Kidney (tissue), 22 donors: ENCODE measurements at places on chromosomes 6 and 20. TPM values are rescaled to one million over a fixed set of nuclear protein-coding genes. Genes with fewer than 3 reads are reported as not detected.

DNA sequence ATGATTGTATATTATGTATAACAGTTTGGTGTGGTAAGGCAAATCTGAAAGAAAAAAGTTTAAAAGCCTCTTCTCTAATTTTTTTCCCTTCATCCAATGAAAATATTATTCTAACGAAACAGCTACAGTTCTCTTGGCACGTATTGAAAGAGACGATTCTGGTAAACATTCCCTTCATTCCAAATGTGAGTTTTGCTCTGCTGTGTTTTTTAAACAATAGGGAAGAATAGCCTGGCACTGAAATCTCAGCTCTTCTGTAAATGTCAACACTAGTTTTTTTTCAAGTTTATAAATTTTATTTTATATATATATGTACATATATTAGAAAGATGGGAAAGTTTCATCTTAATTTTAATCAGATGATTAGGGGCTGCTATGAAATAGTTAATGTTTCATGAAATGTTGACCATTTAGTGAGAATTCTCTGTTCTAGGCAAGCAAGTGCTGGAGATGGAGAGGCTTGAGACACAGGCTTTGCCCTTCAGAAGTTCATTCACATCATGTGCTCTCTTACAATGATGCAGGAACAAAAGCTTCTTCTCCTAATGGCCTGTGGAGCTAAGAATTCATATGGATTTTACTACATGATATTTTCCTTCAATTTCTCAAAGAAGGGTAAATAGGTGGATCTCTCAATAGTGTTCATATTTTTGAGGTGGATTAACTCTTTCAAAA, 4.1 kb downstream of the PAQR8 start:
- no peak overlapping the region for H3K4me3 ChIP-seq
- H3K4me1 ChIP-seq = no peaks in the 10 kb centered on the region
- no peak for DNase-seq
- H3K27me3 ChIP-seq = no peaks in the 10 kb centered on the region

GRCh38 chr6:25462235-25462897, 183.2 kb downstream of the CARMIL1 start:
- no peak overlapping the region for H3K4me3 ChIP-seq
- no peaks in the 10 kb centered on the region for H3K36me3 ChIP-seq
- H3K4me1 ChIP-seq = no peaks in the 10 kb centered on the region

GRCh38 chr6:24489881-24490280, 503 bp upstream of the GPLD1 start:
- H3K4me3 ChIP-seq = no peak overlapping the region
- no peak for DNase-seq
- H3K27ac ChIP-seq = no peak overlapping the region
- no peaks in the 10 kb centered on the region for H3K36me3 ChIP-seq

DNA sequence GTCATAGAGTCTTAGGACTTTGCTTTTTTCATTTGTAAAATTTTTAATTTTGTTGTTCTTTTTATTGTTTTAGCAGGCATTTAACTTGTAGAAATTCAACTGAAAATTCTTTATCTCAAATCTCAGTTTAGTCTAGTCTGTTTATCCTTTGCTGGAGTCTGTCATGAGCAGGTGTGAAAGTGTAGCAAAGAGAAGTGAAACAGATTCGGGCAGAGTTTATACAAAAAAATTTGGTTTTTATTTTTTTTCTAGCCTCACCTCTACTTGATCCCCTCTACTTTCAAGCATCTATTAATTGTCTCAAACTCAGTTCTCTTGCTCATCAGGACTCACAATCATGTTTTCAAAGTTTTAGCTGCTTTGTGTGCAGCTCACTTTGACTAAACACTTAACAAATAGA, 655.2 kb downstream of the HDGFL1 start:
- H3K4me3 ChIP-seq = no peak overlapping the region
- H3K27me3 ChIP-seq = no peaks in the 10 kb centered on the region
- no peaks in the 10 kb centered on the region for H3K36me3 ChIP-seq
- H3K4me1 ChIP-seq = no peaks in the 10 kb centered on the region
- DNase-seq = no peak
- no peak overlapping the region for H3K27ac ChIP-seq

DEFB114 gene
- not detected for total RNA-seq

DNA sequence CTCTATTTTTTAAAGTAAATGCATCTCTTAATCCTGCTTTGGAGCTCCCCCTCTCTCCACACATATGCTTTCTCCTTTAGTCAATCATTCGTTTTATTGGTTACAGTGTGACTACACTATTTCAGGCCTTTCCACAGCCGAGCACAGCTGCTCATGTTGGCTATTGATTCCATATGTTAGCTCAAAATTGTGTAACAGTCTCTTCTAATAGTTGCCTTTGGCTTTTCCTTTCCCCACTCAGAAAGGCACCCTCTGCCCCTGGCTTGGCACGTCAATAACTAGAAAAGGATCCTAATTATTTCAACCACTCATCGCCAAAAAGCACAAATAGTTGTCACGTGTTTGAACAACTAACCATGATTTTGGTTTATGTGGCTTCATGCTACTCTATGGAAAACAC, 410.3 kb upstream of the SLC35B3 start:
- H3K27ac ChIP-seq = no peak overlapping the region
- no peaks in the 10 kb centered on the region for H3K27me3 ChIP-seq
- no peak for DNase-seq
- no peak overlapping the region for H3K4me3 ChIP-seq

DNA sequence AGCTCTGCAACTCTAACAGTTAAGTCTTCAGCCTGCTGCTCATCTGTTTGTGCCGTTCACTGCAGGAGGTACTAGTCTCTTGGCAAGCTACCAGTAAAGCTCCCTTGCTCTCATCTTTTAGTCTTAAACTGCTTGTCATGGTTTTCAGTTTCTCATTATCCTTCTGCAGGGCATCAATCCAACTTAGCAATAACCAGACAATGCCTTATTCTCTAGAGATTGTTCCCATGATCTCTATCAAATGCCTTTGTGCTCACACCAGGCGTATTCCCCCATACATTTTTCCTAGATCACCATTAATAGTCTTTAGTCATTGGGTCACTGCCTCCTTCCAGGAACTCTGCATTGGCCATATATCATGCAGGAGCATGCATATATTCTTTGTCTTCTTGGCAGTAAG, 171.3 kb downstream of the GRM1 start:
- H3K27ac ChIP-seq = no peak overlapping the region
- no peak overlapping the region for H3K4me3 ChIP-seq
- H3K27me3 ChIP-seq = no peaks in the 10 kb centered on the region
- no peaks in the 10 kb centered on the region for H3K4me1 ChIP-seq
- DNase-seq = no peak
- H3K36me3 ChIP-seq = no peaks in the 10 kb centered on the region

SUMO4 gene
- 1.9 TPM for total RNA-seq

ZSCAN31 gene
- 6.3 TPM for total RNA-seq

IPCEF1 gene
- 25.9 TPM for total RNA-seq

DNA sequence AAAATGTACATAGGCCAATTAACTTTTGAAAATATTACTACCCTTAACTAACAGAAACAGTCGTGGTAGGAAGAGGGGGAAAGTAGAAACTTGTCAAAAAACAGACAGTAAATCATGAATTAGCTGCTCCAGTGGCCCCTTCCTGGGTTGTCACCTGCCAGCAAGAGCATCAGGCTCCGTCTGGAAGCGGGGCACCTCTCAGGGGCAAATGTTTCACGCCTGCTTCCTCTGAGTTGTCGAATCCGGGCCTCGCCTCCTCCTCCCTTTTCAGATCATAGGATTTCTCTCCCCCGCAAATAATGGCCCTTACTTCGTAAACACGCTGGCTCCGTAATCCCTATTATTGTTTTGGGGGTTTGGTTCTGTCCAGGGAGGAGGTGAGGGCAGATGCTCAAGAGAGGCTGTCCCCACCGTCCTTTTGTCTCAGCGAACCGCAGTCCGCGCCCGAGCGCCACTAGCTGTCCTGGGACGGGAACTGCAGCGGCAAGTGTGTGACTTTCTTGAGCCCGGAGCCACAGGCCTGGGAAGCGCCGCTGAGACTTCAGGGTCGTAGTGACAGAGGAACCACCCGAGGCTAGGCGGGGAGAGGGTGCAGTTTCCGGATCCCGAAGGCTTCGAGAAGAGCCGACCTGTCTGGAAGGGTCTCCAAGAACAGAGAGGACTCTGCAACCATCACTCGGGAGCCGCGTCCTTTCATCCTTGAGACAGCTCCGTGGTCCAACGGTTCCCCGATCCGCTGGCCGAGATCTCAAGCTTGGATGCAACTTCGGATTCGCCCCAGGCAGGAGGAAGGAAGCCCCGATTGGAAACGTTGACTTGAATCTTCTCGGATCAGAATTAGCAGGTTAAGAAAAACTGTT, 214.5 kb upstream of the ZNF184 start:
- peaks cover 5% of the 10 kb centered on the region for H3K4me1 ChIP-seq
- peak overlapping the region; percentile 56 for H3K4me3 ChIP-seq
- no peak overlapping the region for H3K27ac ChIP-seq
- peaks cover 20% of the 10 kb centered on the region for H3K27me3 ChIP-seq
- no peaks in the 10 kb centered on the region for H3K36me3 ChIP-seq
- peak; percentile 94 for DNase-seq

DNA sequence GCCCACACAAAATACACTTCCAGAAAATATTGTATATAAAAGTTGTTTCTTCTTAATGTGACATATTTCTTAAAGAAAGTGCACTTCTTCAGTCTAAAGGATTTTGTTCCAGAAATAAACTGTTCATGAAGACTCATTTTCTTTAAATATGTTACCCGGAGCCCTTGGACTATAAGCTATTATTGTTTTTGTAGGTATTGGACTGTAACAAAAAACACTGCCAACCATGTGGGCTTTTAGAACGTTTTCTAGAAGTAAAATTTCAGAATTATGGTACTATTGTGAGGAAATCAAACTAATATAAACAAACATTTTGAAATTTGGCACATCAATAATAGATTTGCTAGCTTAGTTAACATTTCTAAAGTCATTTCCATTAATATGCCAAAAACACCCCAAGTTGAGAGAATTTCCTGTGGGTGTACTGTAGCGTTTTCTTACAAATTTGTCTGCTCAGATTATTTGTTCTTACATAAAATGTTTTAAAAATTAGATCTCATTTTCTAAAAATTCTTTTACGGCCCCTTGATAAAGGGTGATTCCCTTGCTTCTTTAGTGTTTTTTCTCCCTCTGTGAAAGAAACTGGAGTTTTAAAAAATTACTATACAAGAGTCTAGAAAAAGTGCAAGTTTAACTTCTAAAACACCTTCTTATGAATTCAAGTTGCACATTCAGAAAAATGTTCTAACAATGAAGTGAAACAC, 3.4 kb downstream of the NKX2-4 start:
- no peaks in the 10 kb centered on the region for H3K36me3 ChIP-seq
- peaks cover 61% of the 10 kb centered on the region for H3K27me3 ChIP-seq
- no peaks in the 10 kb centered on the region for H3K4me1 ChIP-seq
- no peak overlapping the region for H3K4me3 ChIP-seq
- no peak for DNase-seq

- no peaks in the 10 kb centered on the region for H3K27me3 ChIP-seq
- DNase-seq = no peak
- H3K27ac ChIP-seq = no peak overlapping the region
- no peaks in the 10 kb centered on the region for H3K4me1 ChIP-seq
- H3K36me3 ChIP-seq = no peaks in the 10 kb centered on the region
Measured at GRCh38 chr6:29419516-29419915, 4.8 kb downstream of the OR12D1 start.

TMEM217 gene
- total RNA-seq = 0.72 TPM

DNA sequence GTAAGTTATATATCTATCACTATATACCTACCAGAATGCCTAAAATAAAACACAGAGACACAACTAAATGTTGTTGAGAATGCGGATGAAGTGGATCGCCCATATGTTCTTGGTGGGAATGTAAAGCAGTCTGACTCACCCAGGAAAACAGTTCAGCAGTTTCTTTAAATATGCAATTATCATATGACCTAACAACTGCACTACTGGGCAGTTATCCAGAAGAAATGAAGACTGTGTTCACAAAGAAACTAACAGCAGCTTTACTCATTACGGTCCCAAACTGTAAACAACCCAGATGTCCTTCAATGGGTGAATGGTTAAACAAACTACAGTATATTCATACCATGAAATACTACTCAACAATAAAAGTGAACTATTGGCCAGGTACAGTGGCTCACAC, 14.3 kb upstream of the ZC3H12D start:
- no peaks in the 10 kb centered on the region for H3K36me3 ChIP-seq
- no peak overlapping the region for H3K27ac ChIP-seq
- H3K4me3 ChIP-seq = no peak overlapping the region
- peak; percentile 7 for DNase-seq
- no peaks in the 10 kb centered on the region for H3K4me1 ChIP-seq

- no peak for DNase-seq
- H3K4me3 ChIP-seq = no peak overlapping the region
- H3K36me3 ChIP-seq = no peaks in the 10 kb centered on the region
- no peak overlapping the region for H3K27ac ChIP-seq
- H3K4me1 ChIP-seq = no peaks in the 10 kb centered on the region
- no peaks in the 10 kb centered on the region for H3K27me3 ChIP-seq
Measured at GRCh38 chr6:4388675-4389074, 253.3 kb upstream of the ECI2 start.

DNA sequence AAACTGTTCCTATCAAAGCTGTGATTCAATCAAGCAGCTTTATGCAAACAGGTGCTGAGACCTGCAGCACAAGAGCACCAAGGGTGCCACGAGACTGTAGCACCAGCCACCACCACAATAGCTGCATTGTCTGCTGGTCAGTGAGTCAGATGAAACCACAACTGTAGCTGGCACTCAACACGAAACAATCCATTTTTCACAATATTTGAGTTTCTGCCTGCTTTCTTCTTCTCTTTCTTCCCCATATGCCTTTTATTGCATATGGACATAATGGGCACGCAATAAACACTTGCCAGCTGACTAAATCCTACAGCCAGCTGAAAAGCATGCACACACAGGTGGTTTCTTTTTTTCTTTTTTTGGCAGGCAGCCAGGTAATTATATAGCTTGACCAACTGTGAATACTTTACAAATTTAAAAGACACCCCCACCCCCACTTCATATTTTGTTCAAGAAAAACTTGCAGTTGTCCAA, 16.6 kb downstream of the SLC2A12 start:
- H3K27me3 ChIP-seq = no peaks in the 10 kb centered on the region
- no peaks in the 10 kb centered on the region for H3K4me1 ChIP-seq
- no peak for DNase-seq
- no peak overlapping the region for H3K4me3 ChIP-seq
- H3K36me3 ChIP-seq = no peaks in the 10 kb centered on the region

DNA sequence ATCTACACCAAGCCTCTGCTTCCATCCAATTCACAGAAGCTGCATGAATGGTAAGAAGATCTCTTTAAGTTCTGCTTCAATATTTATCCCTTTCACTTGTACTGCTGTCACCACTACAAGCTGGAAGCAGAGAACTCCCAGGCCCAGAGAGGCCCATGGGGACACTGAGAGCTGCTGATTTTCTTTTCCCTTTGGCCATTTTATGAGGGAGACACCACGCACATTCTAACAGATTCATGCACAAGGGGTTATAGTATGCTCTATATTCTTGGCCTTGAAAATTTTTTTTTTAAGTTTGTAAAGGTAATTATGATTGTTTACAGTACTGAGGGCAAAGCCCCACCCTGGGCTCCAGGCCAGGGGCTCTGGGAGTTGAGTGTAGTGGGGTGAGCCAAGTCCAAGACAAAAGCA, 88.4 kb downstream of the MYB start:
- no peak for DNase-seq
- H3K4me1 ChIP-seq = no peaks in the 10 kb centered on the region
- no peaks in the 10 kb centered on the region for H3K27me3 ChIP-seq
- H3K4me3 ChIP-seq = no peak overlapping the region
- H3K27ac ChIP-seq = no peak overlapping the region

- H3K36me3 ChIP-seq = no peaks in the 10 kb centered on the region
- no peak overlapping the region for H3K27ac ChIP-seq
- DNase-seq = no peak
- H3K4me3 ChIP-seq = no peak overlapping the region
Measured at GRCh38 chr20:51837436-51837835, 35.1 kb upstream of the SALL4 start.
